ENCODE measurements at places on chromosomes 2 and 18. TPM values are rescaled to one million over a fixed set of nuclear protein-coding genes. Genes with fewer than 3 reads are reported as not detected.

GRCh38 chr2:144343145-144343544, 176.8 kb downstream of the ZEB2 start:
- no peak for DNase-seq

- DNase-seq = no peak
These were observed 44.0 kb downstream of the GYPC start for GRCh38 chr2:126699716-126700581.

DNA sequence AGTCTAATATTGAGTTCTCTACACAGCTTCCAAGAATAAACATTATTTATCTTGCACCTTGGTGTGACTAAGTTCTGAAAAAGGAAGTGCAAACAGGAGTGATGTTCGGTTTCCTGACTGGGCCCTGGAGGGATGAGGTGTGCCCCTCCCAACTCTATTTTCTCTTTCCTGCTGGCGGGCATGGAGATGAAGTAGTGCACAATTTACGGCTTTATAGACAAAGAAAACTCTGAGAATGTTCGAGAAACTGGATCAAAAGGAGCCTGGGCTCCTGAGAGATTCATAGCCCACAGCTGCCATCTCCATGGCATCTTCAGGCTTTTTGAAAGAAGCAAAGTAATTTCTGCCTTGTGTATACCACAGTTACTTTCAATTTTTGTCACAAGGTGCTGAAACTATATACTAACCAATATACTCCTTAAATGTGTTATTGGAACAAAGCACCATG, 22.3 kb downstream of the LRATD1 start:
- DNase-seq = no peak

- no peak for DNase-seq
These were observed 322.8 kb downstream of the LRRTM4 start for GRCh38 chr2:77199411-77199810.

- DNase-seq = no peak
These were observed 4.1 kb upstream of the YES1 start for GRCh38 chr18:816088-816653.

TTC27 gene
- polyA plus RNA-seq = 3.0 TPM

GRCh38 chr18:62374410-62374965, 49.4 kb downstream of the TNFRSF11A start:
- no peak for DNase-seq

GRCh38 chr2:152497481-152498052, 162.6 kb downstream of the FMNL2 start:
- DNase-seq = no peak

TMEM87B gene
- 12.0 TPM for polyA plus RNA-seq

CRYGC gene
- not detected for polyA plus RNA-seq

GRCh38 chr2:12421046-12421445, 295.7 kb upstream of the TRIB2 start:
- DNase-seq = no peak

DNA sequence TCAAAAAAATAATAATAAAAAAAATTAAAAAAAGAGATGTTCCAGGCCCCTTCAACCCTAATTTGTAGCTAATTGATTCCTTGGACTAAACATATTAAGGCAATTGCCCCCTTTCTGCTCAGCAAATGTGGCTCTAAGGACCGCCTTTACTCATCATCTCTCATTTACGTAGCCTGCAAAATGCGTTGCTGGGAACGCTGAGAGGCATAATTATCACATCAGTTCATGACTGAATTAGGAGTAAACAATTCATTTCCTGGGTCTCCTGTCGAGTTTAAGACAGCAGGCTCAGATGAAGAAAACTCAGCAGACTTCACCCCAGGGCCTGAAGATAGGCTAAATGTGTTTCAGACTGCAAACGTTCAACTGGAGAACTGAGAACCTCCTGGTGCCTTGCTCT, 413.5 kb downstream of the NBAS start:
- no peak for DNase-seq

MARCHF4 gene
- not detected for polyA plus RNA-seq

LRRC30 gene
- not detected for polyA plus RNA-seq

ARHGEF33 gene
- polyA plus RNA-seq = not detected

SDC1 gene
- polyA plus RNA-seq = 19.4 TPM

- DNase-seq = no peak
These were observed 83.5 kb downstream of the ALK start for GRCh38 chr2:29837925-29838324.

- no peak for DNase-seq
These were observed 480.2 kb downstream of the LPIN1 start for GRCh38 chr2:12226653-12227052.

ABCG8 gene
- under 0.01 TPM for polyA plus RNA-seq

- DNase-seq = no peak
These were observed 9.0 kb upstream of the TWIST2 start for GRCh38 chr2:238838786-238839327.

Measured in sigmoid colon (tissue), 7 donors.